Astrocyte of the cerebellum (primary cell): ENCODE measurements at places on chromosomes 3 and 15.

DNA sequence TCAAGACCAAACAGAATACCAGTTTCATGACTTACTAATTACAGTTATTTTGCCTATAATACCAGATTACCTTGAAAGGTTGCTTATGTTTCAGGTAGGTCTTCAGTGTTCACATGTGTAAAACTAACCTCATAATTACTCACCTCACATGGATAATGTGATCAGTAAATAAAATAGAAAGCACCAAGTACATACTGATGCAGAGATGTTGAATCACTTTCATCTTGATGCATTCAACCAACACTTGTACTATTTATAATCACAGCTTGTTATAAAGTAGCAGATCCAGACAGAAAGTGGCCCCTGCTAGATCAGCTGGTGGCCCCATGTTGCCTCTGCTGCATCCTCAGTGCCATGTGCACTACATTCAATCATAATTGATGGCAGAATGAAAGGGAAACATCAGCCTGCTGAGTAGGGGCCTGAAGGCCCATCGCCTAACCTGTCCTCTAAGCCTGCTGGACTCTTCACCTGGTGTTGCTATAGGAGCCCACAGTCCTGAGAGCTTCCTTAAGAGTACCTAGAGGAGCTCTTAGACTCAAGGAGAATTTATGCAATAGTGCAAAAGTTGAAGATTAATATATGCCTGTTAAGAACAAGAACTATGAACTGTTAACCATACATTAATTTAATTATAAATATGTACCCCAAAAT is 154.3 kb downstream of the PLCL2 start:
- DNase-seq = no peak

GRCh38 chr3:136885357-136886213 is 23.6 kb downstream of the NCK1 start:
- DNase-seq = no peak

GRCh38 chr3:13282986-13283876 is 136.9 kb downstream of the NUP210 start:
- DNase-seq = no peak

- no peak for DNase-seq
Measured at GRCh38 chr3:64995857-64996551, 308.2 kb upstream of the ADAMTS9 start.

DNA sequence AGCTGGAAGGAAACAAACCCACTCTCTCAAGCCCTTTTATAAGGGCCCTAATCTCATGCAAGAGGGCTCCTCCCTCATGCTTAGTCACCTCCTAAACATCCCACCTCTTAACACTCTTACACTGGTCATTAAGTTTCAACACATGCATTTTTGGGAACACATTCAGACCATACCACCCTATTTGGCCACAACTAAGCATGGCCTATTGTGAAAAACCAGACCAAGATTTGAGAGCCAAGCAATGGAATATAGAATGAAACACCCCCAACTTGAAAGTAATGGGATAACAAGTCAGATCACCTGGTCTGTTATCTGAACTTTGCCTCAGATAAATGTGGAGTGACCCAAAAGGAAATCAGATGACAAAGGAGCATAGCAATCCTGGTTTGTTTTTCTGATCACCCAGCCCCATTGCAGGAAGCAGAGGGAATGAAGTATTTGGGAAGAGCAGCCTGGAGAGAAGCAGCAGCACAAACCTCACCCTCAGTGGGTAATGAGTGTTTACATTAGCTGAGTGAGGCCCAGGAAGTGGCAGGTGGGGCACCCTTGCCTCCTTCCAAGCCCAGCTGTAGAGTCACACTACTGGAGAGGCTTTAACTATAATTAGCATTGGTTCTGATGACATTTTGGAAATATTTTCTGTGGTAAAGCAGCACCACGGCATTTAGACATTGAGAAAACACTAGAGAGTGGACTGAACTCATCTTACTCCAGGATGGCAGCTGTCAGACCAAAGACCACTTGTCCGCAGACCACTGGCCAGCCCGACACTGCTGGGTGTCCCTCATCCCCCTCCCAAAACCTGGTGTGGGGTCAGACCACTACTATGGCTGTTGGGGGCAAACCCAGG is 48.8 kb upstream of the PRTG start:
- DNase-seq = peak; percentile 69

DNA sequence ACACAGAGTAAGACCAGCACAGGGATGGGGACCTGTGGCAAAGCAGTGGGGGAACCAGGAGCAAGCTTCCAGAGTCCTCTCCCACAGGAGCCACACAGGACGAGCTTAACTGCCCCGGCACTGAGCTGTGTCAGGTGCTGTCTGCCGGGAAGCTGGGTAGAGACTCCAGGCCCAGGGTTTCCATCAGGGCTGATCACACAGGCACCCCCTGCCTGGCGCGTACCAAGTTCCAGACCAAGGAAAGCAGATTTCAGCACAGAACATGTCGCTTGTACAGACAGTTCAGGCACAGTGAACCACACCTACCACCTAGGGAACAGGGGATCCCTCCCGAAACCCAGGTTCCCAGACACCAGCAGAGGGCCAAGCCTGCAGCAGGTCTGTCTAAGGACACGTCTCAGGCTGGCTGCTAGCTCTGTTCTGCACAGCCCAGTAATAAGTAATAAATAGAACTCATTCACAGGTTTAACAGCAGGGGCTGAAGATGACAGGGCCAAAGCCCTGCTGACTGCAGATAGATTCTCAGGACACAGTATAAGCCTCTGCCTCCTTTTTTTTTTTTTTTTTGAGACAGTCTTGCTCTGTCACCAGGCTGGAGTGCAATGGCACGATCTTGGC is 30.2 kb upstream of the OCA2 start:
- no peak for DNase-seq

- no peak for DNase-seq
Measured at GRCh38 chr15:31332020-31332680, 5.5 kb downstream of the KLF13 start.

- DNase-seq = no peak
Measured at GRCh38 chr3:63936925-63937324, 24.7 kb upstream of the SCAANT1 start.

DNA sequence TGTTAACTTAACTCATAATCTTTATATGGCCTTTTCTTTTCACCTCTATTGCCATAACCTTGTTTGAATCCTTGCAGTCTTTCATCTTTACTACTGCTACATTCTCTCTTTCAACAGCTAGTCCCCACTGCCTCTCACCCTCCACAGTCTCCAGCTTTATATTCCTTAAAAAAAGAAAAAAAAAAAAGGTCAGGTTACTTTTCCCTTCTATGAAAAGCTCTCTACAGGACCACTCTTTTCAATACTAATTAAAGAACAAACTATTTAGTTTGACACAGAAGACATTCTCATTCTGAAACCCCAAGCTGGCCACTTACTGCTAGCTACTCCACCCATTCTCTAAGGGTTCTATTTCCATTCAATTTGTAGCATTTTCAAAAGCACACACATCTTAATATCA is 25.6 kb downstream of the CADM2 start:
- DNase-seq = no peak

DNA sequence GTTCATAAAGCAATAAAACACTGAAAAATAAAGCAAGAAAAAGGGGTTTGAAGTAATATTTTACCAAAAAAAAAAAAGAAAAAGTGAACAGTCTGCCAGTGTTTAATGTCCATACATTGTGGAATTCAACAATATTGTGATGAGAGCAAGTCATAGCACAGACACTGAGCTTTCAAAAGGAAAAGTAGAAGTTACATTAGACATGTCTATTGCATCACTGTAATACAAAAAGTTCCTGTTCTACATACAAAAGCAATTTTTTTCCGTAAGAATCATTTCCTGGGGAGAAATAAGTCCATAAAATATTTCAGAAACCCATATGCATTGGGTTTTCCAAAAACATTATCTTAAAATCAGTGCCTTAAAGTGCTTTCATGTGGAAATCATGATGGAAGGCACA is 11.8 kb upstream of the HDC start:
- DNase-seq = no peak

- no peak for DNase-seq
Measured at GRCh38 chr15:58748852-58749531, 515 bp downstream of the ADAM10 start.

DNA sequence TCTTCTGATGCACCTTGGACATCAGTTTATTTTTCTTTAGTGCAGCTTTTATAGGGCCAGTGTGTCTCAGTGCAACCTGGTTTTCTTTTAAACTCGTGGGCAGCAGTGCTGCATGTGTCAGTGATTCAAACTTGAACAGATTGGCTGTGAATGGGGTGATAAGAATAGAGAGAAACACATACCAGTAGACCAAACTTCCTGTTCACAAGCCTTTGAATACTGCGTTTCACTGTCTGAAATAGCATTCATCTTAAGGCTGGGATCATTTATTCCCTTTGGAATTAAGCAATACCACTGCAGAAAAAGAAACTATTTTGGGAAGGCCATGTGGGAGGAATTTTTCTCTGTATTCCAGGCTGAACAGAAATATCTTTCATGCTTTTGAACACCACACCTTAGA is 51.7 kb downstream of the PHLDB2 start:
- peak; percentile 32 for DNase-seq

DNA sequence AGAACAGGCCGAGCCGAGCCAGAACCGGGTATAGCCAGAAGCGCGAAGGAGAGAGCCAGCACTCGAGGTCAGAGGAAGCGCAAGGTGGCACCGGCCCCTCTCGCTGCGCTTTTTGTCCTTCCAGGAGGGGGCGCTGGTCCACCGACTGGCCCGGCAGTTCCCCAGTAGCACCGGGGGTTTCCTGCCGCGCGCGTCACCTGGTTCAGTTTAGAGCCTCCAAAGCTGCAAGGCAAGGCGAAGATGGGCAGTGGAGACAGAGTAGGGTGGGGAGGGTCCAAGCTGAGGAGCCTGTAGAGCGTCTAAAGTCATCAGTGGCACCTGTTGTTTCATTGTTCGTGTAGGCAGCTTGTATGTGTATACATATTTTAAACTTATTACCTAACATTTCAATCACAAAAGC is 7.6 kb upstream of the NR2E3 start:
- DNase-seq = no peak

DNA sequence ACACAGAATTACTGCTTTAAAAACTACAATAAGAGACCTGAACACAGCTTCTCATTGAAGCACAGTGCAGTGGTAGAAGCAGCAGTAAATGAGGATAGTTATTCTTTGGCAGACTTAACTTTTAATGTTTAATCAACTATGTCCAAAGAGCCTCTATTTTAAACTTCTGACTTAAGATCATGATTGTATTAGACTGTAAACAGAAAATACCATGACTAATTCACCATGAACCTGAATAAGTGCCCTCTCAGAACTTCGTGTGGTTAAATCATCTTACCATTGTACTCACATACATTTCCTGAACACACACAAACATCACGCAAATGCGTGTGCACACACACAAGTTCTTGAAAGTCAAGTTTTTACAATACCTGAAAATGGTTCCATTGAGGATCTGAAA is 13.9 kb downstream of the CEP152 start:
- peak; percentile 48 for DNase-seq

DNA sequence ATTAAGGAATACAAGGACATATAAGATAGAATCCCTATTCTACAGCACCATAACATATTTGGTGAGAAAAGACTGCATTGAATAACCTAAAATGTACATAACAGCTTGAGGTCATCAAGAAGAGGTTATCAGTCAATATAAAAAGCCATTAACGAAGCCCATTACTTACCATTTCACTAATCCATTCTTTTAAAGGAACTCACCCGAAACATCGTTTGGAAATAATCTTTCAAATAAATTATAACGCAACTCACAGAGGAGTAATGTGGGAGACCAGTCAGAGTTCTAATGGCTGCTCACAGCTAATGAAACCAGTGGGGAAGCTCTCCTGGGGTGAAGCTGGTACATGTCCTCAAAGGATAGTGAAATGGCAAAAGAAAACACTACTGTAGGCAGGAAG is 188.4 kb downstream of the TBC1D5 start:
- DNase-seq = no peak

DNA sequence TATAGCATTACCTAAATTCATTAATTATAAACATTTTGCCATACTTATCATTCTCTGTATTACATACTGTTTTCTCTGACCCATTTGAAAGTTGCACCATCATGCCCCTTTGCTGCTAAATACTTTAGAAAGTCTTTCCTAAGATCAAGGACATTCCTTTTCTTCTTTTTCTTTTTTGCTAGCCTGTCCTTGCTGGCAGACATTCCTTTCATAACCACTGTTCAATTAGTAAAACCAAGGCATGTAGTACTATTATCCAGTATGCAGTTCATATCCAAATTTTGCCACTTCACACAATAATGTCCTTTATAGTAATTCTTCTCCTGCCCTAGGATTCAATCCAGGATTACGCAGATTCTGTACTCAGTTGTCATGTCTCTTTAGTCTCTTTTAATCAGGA is 321.0 kb upstream of the C2CD4B start:
- peak; percentile 57 for DNase-seq

DNA sequence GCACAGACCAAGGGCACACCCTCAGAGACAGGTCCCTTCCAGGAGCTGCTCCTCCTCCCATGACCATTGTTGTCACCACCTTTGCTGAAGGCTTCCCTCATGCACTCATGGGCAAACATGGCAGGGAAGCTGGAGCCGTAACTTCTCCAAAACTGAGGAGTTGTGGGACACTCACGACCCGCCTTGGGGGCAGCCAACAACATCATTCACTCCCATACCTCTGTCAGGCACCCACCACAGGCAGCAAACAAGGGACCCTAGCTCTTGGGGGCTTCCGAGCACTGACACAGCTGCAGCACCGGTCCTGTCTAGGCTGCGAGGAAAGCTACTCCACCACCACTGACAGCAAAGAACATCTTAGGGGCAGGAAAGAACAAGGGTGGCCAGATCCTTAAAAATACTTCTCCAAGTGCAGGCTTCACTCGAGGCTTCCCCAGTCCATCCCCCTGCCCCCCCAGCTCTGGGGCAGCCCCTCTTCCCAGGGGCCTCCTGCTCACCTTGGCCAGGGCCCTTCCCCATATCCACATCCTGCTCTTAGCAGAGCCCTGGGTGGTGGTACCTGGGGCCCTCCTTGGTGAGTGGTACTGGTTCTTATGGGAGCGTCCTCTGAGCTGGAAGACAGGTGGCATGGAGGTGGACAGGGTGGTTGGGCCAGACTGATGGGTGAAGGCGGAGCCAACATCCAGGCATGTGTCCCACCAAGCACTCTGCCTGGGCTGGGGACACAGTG is 28.0 kb upstream of the DUSP7 start:
- DNase-seq = no peak

GRCh38 chr3:120908030-120908794 is at the start of gene STXBP5L:
Gene STXBP5L (plus strand): TSS chr3:120908205. CDS start chr3:120909579, 1,374 bp downstream.
- peak; percentile 37 for DNase-seq

GRCh38 chr3:7734456-7734855 is 767.2 kb upstream of the LMCD1 start:
- DNase-seq = no peak

- no peak for DNase-seq
Measured at GRCh38 chr15:64502551-64502950, 42.2 kb downstream of the ZNF609 start.

DNA sequence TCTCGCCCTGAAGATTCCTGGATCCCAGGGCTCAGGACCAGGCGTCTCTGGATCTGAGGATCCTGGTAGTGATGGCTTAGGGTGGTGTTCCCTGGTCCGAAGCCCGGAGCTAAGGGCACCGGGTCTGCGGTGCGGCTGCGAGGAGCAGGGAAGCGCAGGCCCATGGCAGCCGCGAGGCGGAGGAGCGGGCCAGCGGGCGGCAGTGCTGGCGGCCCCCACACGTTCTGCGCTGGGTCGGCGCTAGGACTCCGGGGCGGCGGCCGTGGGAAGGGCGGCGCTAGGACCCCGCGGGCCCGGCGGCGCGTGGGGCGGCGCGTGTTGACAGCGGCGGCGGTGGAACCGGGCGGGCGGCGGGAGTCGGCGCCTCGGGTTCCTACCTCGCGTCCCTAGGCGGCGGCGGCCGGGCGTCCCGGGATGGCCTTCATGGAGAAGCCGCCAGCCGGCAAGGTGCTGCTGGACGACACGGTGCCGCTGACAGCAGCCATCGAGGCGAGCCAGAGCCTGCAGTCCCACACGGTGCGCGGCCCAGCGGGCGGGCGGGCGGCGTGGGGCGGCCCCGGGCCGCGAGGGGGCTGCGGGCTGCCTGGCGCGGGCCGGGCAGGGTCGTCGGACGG is at the start of gene PXK:
Gene PXK (plus strand): TSS at position 318 of the 614 bp plus-strand sequence. CDS start 97 bp downstream, at position 415.
- DNase-seq = no peak
